ENCODE measurements at places on chromosomes 2 and 18.

- no peak for DNase-seq
Measured at GRCh38 chr2:176127774-176128072, 1.8 kb upstream of the HOXD8 start.

DNA sequence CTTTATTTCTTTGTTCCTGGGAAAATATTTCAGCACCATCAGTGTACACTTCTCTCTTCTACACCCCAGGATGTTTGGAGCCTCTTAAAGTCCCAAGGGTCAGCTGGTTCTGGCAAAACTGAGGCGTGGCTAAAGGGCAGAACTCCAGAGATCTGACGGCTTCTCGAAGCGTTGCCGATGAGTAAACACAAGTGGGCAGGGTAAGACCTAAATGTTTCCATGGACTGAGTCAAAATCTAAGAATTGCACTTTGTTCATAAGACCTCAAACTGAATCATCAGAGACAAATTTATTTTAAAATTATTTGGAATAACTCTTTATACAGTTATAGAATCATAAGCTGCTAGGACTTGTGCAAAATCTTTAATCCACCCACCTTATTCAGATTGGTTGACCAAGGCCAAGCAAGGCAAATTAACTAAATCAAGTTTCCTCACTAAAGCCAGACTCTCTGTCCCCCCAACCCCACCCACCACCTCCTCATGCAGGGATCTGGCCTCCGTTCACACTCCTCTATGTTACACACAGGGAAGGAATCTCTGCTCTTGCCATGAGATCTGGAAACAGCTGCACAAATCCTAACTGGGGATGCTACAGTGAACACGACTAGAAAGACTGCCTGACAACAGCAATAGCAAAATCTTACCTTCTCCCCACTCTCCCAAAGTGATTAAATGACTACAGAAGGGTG, 342.6 kb upstream of the KLHL29 start:
- DNase-seq: no peak

GRCh38 chr2:15028406-15028805, 395.9 kb downstream of the LRATD1 start:
- DNase-seq: no peak

GRCh38 chr2:130798472-130799218, 38.1 kb upstream of the ARHGEF4 start:
- DNase-seq: no peak

DNA sequence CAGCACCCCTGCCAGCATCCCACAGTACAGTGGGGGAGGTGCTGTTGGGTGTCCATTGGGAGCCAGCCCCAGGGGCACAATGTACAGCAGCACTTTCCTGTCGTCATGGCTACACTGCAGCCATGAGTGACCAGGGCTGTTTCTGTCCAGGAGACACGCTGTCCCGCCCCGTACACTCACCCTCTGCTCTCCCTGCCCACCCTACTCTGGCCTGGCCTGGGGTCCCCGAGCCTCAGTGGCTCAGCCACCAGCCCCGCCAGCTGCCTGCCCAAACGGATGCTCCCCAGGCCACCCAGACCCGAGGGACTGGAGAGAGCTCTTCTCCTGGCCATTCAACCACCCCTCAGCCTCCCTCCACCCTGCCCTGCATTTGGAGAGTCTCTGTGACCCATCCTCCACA, 9.3 kb downstream of the TEKT4 start:
- no peak for DNase-seq

DNA sequence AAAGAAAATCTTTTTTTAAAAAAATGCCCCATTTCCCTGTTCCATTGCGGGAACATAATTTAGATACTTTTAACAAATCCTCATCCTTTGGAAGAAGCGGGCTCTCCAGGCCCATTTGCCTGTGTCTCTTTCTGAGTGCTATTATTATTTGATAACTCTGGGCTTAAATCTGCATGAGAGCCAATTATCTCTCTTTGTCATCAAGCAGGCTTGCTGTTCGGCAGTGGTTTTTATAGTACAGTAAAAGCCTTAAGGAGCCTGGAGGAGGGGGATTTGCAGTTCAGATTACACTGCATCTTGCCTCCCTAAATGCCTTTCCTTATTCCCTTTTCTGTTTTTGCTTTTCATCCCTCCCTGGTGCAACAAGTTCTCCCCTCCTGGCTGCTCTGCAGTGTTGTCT, 50.6 kb downstream of the CELF4 start:
- DNase-seq: no peak

GRCh38 chr2:42464631-42465030, 29.2 kb downstream of the KCNG3 start:
- no peak for DNase-seq

- DNase-seq: no peak
Measured at GRCh38 chr18:75334869-75335268, 92.6 kb downstream of the SMIM21 start.

- DNase-seq: no peak
Measured at GRCh38 chr18:9734189-9734588, 26.1 kb downstream of the RAB31 start.

DNA sequence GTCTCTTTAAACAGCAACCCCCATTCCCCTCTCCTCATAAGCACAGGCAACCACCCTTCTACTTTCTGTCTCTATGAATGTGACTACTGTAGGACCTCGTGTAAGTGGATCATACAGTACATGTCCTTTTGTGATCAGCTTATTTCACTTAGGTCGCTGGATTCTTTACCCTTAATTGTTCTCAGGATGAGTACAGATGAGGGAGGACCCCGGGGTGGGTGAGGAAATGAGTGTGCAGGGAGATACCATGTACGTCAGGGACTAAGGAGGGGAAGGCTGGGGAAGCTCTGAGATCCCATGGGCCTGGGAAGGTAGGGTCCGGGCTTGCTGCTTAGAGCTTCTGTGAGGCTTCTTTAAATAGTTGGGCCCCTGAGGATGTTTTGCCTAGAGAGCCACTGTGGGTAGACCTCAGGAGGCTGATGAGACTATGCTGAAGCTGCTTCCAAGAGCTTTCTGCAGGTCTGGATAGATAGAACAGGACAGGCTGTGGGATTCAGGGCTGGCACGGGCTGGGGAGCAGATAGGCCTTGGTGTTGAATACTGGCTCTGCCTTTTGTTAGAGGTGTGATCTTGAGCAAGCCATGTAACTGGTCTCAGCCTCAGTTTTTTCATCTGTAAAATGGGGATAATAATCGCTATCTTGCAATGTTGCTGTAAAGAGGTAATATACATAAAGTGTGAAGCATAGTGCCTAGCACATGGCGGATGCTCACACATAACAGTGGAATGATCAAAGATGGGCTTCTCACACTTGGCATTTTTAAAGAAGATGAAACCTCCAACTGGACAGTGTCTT, 155.3 kb downstream of the PRKCE start:
- no peak for DNase-seq

GRCh38 chr2:110940376-110940910, 180.3 kb upstream of the BCL2L11 start:
- DNase-seq: no peak

- DNase-seq: no peak
Measured at GRCh38 chr2:191983186-191983585, 136.3 kb upstream of the CAVIN2 start.

DNA sequence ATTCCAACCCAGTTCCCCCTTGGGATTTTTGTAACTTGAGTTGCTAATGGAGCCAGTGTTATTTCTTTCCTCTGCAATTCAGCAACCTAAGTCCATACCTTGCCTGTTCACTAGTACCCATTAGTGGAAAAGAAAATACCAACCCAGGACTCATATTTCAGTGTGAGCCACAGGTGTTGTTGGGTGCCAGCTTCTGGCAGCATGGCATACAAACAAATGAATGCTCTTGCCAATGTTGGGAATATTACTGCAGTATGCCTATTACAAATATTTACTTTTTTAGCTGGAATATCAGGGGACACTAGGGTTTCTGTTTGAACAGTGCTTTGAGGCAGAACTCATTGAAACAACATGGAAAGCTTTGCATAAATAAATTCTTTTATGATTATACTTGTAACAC, 130.2 kb downstream of the NCKAP5 start:
- DNase-seq: no peak

- DNase-seq: no peak
Measured at GRCh38 chr2:235709969-235710879, 216.4 kb downstream of the AGAP1 start.

GRCh38 chr2:11379558-11379957, 35.1 kb upstream of the ROCK2 start:
- DNase-seq: no peak

- no peak for DNase-seq
Measured at GRCh38 chr2:137706786-137707613, 257.3 kb upstream of the HNMT start.

DNA sequence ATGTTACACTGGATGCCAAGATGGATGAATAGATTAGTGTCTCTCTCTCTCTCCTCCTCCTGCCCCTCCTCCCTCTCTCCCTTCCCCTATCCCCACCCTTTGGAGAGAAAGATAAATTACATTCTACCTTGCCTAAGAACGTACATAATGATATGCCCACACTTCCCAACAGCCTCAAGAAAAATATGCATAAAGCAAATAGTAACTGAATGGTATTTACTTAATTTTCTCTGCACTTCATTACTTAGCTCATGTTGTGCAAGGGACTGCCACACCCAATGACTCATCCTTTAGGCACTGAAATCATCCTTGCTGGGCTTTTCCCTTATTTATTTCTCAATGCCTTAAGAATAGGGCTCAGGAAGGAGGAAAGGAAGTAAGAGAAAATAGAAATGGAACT, 137.3 kb upstream of the PID1 start:
- DNase-seq: peak; percentile 99

GRCh38 chr2:127084611-127085316, 22.2 kb downstream of the BIN1 start:
- no peak for DNase-seq

GRCh38 chr2:229380101-229380625, 109.1 kb upstream of the PID1 start:
- no peak for DNase-seq

- no peak for DNase-seq
Measured at GRCh38 chr2:189421644-189422043, 19.6 kb upstream of the WDR75 start.

DNA sequence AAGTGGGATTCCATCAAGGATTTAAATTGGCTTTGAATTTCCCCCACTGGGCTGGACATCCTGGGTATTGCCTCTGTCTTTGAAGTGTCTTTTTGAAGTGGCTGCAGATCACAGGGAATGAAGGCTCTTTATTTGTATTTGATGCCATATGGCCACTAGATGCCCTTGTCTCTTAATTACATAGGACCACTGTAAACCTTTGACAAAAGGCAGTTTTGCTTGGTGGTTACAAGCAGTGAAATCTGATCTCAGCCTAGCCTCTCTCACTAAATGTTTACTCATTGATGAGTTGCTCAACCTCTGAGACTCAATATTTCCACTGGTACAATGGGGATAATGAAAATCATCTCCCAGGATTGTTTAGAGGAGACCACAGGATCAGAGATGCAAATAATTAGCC, 102.2 kb downstream of the INSIG2 start:
- DNase-seq: no peak

GRCh38 chr2:166637051-166637450, 143.0 kb upstream of the SCN7A start:
- no peak for DNase-seq

GRCh38 chr2:118945881-118946280, 3.9 kb downstream of the MARCO start:
- DNase-seq: no peak

DNA sequence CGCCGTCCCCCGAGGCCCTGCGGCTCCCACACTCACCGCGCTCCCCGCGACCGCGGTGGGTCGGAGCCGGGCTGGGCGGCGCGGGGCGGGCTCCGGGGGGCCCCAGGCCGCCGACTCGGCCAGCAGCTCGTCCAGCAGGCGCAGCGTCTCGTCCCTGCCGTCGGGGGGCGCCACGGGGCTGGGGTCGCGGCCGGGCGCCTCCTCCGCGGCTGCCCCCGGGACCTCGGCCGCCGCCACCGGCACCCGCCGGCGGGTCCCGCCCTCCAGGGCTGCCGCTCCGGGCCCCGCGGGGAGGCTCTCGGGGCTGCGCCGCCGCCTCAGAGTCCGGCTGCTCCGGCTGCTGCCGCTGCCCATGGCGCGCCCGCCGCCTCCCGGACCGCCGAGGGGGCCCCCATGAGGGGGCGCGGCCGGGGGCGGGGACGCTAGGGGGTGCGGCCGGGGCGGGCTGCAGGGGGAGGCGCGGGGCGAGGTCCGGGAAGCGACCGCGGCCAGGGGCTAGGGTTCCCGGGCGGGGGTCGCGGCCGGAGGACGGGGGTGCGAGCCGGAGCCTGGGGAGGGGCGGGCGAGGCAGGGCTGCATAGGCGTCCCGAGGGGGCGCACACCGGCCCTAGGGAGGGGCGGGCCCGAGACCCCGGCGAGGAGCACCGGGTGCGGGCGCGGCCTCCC, at the start of gene CYS1:
Gene CYS1 (minus strand): TSS at position 542 of the 666 bp plus-strand sequence. CDS start 188 bp downstream, at position 354.
- DNase-seq: peak; percentile 11

GRCh38 chr2:237059155-237059875, 26.4 kb upstream of the COPS8 start:
- DNase-seq: no peak

DNA sequence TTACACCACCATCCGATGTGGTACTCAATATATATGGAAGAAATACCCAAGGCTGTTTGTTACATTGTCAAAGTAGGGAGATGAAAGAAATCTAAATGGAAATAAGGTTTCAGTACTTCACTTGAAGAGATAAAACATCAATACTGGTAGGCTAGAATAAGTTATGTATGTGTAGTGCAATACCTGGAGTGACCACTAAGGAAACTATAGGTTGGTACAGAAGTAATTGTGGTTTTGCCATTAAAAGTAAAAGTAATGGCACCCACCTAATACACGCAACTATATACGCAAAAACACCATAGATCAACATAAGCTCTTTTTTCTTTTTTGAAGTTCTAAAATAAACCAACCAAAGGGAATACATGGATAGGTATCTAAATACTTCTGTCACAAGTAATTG, 143.2 kb upstream of the KYNU start:
- no peak for DNase-seq

GRCh38 chr2:8544786-8545694, 136.8 kb upstream of the ID2 start:
- no peak for DNase-seq

GRCh38 chr2:160019374-160020090, 42.9 kb downstream of the PLA2R1 start:
- DNase-seq: no peak

DNA sequence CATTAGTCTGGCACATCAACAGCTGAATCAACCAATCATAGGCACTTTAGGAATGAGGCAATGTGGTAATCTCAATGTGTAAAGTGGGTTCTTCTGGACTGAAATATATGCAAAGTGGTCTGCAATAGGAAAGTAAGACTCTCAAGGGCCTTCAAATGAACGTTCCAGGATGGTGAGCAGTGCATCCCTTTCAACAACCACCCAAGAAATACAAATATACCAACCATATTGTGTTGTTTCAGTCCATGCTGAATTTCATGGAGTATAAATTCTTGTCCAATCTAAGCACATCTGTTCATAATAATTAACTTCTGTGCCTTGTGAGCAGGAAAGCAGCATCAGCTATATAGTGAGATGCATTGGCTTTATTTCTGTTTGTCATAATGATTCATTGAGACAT, 556.2 kb downstream of the THSD7B start:
- DNase-seq: no peak

DNA sequence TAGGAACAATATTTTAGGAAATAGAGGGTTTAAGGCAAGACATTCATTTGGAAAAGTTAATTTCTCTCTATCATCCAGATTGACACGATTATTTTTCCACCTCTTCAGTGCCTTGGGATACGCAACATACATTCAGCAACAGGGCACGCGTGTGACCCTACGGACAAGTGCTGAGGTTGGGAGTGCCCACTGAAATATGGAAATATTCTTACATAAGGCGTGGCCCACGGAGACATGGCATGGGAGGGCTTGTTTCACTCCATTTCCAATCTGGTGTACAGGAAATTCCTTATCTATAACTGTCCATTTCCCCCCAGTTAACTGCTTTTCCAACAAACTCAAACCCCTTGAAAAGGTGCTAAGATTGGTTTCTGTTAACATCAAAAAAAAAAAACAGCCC, 20.9 kb upstream of the KIDINS220 start:
- no peak for DNase-seq

Data from NCI-H460 (cell line).